ENCODE measurements at places on chromosomes 6 and 20. TPM values are rescaled to one million over a fixed set of nuclear protein-coding genes. Genes with fewer than 3 reads are reported as not detected.

Gene HLA-DQA2
- polyA plus RNA-seq, result not detected

Gene TSBP1
- not detected for polyA plus RNA-seq

Gene ADAM33
- polyA plus RNA-seq, result 111 TPM

Gene SALL4
- 0.06 TPM for polyA plus RNA-seq

Gene ESR1
- polyA plus RNA-seq, result 1.8 TPM

Gene SYTL3
- 6.3 TPM for polyA plus RNA-seq

Gene EMILIN3
- polyA plus RNA-seq, result 2.1 TPM

Gene HLA-DQA1
- 41.8 TPM for polyA plus RNA-seq

Gene PTCRA
- not detected for polyA plus RNA-seq

DNA sequence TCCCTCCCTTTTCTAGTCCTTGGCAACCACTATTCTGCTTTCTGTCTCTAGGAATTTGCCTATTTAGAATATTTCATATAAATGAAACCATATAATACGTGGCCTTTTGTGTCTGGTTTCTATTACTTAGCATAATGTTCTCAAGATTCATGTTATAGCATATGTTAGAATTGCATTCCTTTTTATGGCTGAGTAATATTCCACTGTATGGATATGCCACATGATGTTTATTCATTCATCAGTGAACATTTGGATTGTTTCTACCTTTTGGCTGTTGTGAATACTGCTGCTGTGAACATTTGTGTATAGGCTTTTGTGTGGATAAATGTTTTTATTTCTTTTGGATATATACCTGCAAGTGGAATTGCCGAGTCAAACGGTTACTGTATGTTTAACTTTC is 7.1 kb downstream of the SLC9A8 start:
- no peak for DNase-seq

- DNase-seq, result peak; percentile 99
Measured at GRCh38 chr6:2989332-2990247, 10.1 kb upstream of the NQO2 start.

GRCh38 chr6:36616893-36617521 is 22.8 kb downstream of the SRSF3 start:
- no peak for DNase-seq

GRCh38 chr6:73983367-73983766 is 287.4 kb downstream of the CD109 start:
- no peak for DNase-seq

DNA sequence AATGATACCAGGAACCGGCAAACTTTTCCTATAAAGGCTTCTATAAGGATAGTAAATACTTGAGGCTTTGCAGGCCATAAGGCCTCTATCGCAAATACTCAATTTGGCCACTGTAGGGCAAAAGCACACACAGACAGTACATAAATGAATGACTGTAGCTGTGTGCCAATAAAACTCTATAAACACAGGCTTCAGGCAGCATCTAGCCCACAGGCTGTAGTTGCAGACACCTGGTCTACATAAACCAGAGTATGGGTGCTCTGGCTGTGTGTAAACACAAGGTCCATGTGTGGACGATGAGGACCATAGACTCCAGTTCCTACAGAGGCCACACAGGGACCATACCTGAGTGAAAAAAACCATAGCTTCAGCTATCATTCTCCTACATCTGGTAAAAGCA is 52.2 kb downstream of the ZMYND8 start:
- no peak for DNase-seq

GRCh38 chr6:82204020-82204419 is 43.5 kb downstream of the IBTK start:
- no peak for DNase-seq

DNA sequence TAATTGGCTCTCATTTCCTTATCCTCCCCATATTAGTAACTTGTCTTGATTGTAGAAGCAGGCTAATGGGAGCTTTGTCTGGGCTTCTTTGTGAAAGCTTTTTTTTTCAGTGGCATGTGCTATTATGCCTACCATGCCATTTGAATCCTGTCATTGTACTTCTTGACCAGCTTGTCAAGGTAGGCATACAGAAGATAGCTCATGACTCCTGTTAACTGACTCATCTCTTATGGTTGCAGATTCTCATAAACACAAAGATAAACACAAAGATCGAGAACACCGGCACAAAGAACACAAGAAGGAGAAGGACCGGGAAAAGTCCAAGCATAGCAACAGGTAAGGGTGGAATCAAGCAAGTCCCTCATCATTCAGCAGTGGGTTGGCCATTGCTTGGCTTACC is 32.5 kb downstream of the TOP1 start:
- DNase-seq, result no peak

GRCh38 chr20:17675519-17676377 is 6.3 kb downstream of the RRBP1 start:
- DNase-seq, result no peak

GRCh38 chr6:74899416-74899815 is 306.4 kb downstream of the COL12A1 start:
- no peak for DNase-seq

DNA sequence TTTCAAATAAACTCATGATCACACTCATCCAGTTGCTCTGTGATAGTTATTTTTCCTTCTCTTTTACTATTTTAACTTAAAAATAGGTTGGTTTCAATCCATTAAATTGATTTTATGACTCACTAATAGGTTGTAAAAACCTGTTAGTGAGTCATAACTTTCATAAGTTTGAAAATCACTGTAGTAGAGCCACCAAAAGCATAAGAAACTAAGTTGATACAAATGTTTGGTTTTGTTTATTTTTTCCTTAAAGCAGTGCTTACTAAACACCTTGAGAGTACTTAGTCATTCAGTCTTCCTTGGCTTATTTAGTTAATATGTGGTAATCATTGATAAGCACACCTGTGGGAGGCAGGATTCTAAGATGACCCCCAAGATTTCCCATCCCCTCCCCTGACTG is 312.1 kb upstream of the MAN1A1 start:
- DNase-seq, result no peak

- no peak for DNase-seq
Measured at GRCh38 chr20:31569163-31570020, 35.7 kb upstream of the ID1 start.

DNA sequence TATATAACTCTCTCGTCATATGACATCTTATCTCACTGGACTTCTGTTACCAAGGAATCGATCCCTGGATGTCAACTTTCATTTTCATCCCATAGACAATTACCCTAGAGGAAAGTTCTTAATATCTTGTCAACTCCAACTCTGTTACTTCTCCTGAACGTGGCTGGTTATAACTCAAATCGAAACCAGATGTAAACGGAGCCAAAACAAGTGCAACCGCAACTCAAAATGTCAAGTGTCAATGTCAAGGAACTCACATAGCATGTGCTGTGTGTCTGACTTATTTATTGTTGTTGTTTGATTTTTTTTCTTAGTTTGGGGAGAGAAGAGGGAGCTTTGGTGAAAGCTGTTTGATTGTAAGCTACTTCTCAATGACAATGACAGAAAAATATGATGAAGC is 108.6 kb downstream of the VIP start:
- no peak for DNase-seq

- DNase-seq, result no peak
Measured at GRCh38 chr6:135182071-135183001, 1.2 kb downstream of the MYB start.

- no peak for DNase-seq
Measured at GRCh38 chr6:26319405-26320128, 45.4 kb upstream of the BTN3A2 start.

DNA sequence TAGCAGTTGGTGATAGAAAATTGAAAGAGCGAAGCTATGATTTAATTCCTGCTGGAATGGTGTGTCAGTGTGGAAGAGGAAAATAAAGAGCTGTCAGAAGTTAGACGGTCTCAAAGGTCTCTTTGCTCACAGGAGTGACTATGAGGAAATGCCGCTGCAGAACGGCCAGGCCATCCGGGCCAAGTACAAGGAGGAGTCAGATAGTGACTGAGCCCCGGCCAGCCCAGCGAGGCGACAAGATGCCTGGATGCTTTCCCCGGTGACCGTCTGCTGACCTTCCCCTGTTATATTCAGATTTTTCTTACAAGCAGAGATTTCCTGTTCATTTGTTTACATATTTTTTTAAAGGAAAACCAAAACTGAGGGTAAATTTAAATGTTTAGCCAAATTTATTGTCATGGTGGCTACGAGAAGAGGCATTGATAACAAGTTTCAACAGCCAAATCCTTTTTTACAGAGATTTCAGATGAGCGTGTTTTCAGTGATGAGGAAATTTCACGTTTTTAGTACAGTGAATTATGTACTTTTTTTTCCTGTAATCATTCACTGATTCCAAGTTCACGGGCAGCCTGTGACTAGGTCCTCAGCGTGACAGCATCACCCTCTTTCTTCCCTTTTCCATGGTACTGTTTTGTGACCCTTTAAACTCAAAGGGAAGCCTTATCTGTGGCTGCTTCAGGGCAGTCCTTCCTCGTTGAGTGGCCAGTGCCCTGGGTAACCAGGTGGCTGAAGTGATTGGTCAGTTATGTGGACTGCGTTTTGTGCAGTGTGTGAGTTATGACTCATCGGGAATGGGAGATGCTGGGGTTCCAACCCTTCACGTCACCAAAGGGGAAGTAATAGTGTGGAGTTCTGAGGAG is 12.6 kb downstream of the DYNLT1 start:
- DNase-seq, result no peak

- DNase-seq, result no peak
Measured at GRCh38 chr20:22101606-22102005, 396.1 kb downstream of the PAX1 start.

- no peak for DNase-seq
Measured at GRCh38 chr20:16302818-16303217, 270.4 kb downstream of the KIF16B start.

DNA sequence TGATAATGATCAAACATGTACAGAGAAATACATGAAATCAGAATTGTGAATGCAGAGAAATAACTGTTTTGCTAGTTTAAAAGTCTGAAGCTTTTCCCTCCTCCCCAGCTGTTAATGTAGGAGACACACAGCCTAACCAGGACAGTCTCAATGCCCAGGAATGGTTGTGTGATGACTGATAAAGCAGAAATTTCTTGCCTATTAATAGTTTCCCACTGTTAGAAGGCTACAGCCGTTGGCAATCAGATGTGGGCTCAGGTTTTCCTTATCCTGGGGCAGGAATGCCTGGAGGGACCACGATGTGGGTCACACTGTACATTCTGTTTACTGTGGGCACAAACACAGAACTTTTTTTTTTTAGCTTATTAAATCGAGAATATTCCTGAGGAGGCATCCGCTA is 1.9 kb downstream of the PPP1R3D start:
- no peak for DNase-seq

- DNase-seq, result no peak
Measured at GRCh38 chr6:111980971-111981840, 72.7 kb upstream of the CCN6 start.

- no peak for DNase-seq
Measured at GRCh38 chr6:157594292-157594691, 213.3 kb downstream of the ZDHHC14 start.

DNA sequence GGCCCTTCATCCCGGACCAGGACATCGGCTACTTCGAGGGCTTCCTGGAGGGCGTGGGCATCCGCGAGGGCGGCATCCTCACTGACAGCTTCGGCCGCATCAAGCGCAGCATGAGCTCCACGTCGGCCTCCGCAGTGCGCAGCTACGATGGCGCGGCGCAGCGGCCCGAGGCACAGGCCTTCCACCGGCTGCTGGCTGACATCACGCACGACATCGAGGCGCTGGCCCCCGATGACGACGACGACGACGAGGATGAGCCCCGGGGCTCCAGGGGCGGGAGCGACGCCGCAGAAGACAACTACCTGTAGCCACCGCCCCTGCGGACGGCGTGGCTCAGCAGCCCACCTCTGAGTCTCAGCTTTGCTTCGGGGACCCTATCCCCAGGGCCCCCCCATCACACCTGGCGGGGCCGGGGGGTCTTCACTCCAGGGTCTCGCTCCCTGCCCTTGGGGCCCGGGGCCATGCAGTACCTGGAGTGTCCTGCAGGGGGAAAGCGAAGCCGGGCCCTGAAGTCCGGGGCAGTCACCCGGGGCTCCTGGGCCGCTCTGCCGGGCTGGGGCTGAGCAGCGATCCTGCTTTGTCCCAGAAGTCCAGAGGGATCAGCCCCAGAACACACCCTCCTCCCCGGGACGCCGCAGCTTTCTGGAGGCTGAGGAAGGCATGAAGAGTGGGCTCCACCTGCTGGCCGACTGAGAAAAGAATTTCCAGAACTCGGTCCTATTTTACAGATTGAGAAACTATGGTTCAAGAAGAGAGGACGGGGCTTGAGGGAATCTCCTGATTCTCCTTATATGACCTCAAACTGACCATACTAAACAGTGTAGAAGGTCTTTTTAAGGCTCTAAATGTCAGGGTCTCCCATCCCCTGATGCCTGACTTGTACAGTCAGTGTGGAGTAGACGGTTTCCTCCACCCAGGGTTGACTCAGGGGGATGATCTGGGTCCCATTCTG is 20.8 kb upstream of the HCK start:
- DNase-seq, result peak; percentile 35

DNA sequence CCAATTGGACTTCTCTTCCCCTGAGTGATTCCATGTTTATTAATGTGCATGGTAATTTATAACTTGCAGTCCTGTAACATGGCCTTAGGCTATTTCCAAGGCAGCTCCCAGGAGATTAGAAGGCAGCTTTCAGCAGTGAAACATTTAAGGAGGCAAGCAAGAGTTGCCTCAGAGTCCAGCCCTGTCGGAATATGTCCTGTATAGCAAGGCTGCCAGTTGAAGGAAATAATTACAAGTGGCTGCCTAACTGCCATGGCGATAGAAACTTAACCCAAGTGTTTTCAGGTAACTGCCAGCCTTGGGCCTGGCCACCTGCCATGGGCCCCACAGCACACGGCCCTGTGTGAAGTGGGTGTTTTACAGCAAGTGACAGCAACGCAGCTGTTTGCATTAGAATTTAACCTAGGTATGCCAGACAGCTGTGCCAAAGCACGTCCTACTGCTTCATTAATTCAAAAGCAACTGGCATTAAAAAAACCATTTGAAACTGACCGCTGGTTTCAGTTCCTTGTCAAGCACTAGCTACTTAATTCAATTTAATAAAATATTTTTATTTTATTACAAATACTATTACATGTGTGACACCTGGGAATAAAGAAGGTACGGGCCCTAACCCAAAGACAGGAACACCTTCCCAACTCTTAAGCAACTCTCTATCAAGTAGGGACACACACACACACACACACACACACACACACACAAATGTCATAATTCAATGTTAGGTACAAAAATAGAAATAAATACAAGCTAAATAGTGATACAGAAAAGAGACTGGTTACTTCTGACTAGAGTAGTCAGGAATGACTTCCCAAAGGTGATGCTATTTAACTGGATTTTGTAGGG is 151.8 kb upstream of the HEY2 start:
- DNase-seq, result no peak
